Lower lobe of right lung (tissue), 2 donors: ENCODE measurements at places on chromosomes 1 and 21. TPM values are rescaled to one million over a fixed set of nuclear protein-coding genes. Genes with fewer than 3 reads are reported as not detected.

- no peak for DNase-seq
These were observed 459.2 kb upstream of the DAB1 start for GRCh38 chr1:57882934-57883641.

Gene ALPL
- 123 TPM for total RNA-seq

DNA sequence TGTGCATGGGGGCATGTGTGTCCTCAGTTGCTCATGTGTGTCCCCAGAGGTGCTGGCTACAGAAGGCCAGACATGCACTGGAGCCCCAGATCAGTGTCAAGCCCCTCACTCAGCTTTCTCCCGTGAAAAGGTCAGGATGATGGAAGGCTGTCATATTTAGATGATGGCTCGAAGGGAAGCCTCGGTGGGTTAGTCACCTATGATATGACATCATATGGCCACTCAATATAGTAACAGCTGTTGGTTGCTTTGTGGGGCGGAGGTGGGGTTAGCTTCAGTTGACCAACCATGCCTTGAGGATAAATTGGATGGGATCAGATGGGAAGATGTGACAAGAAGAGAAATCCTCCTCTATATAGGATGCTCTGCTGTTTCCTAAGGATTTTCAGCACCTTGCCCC lies 43.5 kb upstream of the ATF3 start:
- DNase-seq: no peak

Gene SAMD11
- total RNA-seq: 2.2 TPM

- DNase-seq: no peak
These were observed 67.0 kb downstream of the ST3GAL3 start for GRCh38 chr1:43774359-43774758.

- peak; percentile 93 for DNase-seq
These were observed 448 bp upstream of the ASAP3 start for GRCh38 chr1:23484253-23485001.

Gene CAMSAP2
- total RNA-seq: 30.7 TPM

Gene CD58
- 39.5 TPM for total RNA-seq

- no peak for DNase-seq
These were observed 149.9 kb downstream of the CLIC6 start for GRCh38 chr21:34818662-34819158.

- no peak for DNase-seq
These were observed 177.6 kb downstream of the RASAL2 start for GRCh38 chr1:178271471-178271870.

DNA sequence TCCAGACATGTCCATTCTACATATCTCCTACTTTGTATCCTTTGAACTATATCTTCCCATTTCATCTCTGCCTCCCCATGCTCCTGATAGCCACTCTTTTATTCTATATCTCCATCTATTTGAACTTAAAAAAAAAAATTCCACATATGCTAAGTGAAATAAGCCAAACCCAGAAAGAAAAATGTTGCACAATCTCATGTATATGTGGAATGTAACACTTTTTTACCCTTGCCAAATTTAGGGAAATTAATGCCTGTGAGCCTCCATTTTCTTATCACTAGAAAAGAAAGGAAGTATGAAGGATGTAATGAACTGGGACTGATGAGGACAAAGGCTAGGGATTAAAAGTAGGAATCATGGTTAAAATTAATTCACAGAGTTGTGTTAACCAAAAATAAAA lies 53.5 kb downstream of the RGS13 start:
- no peak for DNase-seq

GRCh38 chr1:20658166-20658915 lies 2.8 kb downstream of the DDOST start:
- no peak for DNase-seq

Gene LCK
- total RNA-seq: 7.5 TPM

Gene PGLYRP4
- total RNA-seq: 0.30 TPM

Gene PRDM16
- total RNA-seq: 19.2 TPM

Gene TIAM1
- 45.5 TPM for total RNA-seq

- no peak for DNase-seq
These were observed 5.9 kb upstream of the MXRA8 start for GRCh38 chr1:1364266-1364665.

GRCh38 chr1:71193153-71193552 lies 112.3 kb upstream of the ZRANB2 start:
- no peak for DNase-seq

DNA sequence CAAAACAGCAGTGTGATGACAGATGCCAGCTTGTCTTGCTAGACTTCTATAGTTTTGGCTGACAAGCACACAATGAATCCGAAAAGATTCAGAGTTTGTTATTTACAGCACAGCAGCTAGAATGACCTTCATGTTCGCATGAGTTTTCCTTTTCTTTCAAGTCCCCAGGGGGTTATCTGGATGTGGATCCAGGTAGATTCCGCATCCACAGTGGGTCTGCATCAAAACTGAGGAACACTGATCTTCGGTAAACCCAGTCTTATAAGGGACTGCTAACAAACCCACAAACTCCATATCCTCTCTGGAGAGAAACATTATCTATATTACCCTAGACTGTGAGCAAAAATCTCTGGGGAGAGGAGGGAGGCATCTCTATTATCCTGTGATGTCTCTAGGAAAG lies 69.0 kb upstream of the DEPDC1 start:
- DNase-seq: no peak

DNA sequence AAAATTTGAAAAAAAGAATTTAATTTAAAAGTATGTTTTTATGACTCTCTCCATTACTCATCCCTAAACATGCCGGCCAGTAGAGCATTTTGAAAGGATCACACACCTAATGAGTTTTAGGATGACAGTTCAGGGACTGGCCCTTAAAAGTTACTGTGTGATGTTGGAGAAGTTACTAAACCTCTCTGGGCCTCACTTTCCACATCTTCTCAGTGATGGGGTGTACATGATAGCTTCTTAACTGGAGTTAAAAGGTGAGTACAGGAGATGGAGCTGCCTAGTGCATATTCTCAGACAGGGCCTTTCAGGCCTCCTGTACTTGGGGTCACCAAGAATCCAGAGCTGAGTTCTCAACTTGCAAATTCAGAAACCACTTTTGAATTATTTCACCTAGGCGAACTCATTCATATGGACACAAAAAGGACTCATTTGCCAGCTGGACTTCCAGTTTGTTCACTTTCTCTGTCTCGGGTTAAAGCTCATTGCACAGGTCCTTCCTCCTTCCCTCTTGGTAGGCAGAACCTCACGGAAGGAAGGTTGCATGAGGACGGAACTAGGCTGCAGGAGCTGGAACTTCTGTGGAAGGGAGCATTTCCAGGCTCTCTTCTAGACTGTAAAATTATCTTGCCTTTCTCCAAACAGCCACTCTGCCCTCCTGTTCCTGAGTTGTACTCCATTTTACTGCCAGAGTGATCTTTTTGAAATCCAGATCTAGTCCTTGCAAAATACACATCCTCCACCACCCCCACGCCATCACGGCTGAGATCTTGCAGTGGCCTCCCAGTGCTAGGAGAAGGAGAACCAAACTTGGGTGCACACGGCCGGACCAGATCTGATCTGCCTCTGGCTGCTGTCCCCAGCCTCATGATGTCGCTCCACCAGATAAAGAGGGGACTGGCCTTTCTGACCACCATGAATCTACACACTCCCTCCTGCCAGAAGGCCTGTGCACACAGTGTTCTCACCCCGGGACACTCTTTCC lies 4.3 kb upstream of the SLC30A1 start:
- DNase-seq: no peak

- DNase-seq: no peak
These were observed 52.5 kb upstream of the ZNF648 start for GRCh38 chr1:182113879-182114626.
